ENCODE measurements at places on chromosomes 2 and 18.

GRCh38 chr18:38751211-38751610, 1185.6 kb upstream of the CELF4 start:
- DNase-seq, result no peak

DNA sequence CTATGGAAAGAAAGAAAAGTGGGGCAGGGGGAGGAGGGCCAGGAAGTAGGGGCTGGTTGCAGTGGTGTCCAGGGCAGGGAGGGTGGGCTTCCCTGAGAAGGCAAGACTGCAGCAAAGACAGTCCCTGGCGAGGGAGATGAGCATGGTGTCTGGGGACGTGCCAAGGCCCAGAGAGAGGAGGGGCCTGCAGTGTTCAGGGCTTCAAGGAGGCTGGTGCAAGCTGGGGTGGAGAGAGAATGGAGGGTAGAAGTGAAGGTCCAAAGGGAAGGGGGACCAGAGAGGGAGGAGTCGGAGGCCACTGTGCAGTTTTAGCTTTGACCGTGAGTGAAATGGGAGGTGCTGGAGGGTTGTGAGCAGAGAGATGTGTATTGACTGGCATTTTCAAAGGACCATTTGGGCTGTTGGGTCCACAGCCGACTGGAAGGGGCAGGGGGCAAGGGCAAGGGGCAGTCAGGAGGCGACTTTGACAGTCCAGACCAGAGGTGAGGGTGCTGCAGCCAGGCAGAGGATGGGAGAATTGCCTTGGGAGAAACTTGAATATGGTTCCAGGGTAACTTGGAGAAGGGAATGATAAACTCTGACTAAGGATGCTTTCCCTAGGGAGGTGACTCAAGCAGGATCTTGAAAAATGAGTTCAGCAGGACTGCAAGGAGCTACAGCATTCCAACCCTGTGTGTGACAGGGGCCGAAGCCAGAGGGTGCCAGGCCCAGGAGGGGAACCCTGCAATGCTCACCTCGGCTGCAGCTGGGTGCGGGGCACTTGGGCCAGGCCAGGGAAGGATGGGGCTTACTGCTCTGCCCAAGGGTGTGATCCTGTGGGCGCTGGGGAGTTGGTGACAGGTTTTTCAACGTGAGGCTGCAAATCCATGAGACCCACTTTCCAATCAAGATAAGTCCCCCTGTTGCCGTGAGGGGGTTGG, 177.1 kb upstream of the HAAO start:
- DNase-seq, result no peak

DNA sequence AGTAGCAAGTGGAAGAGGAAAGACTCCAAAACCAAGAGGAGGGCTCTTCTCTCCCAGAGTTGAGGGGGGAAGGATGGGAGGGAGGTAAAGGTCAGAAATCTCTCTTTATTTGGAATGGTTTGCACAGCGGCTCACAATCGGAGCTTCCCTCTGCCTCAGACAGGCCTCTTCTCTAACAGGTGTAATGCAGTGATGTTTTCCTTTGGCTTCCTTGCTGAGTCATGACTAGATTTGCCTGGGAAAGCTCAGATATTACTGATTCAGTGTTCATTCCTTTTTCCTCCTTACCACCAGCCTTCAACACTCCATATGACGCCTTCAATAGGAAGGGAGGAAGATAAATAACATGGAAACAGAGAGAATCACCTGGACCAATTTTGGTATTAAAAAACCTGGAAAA, 136.6 kb downstream of the RNF152 start:
- no peak for DNase-seq

GRCh38 chr2:219576505-219577388, 4.6 kb downstream of the INHA start:
- peak; percentile 36 for DNase-seq

DNA sequence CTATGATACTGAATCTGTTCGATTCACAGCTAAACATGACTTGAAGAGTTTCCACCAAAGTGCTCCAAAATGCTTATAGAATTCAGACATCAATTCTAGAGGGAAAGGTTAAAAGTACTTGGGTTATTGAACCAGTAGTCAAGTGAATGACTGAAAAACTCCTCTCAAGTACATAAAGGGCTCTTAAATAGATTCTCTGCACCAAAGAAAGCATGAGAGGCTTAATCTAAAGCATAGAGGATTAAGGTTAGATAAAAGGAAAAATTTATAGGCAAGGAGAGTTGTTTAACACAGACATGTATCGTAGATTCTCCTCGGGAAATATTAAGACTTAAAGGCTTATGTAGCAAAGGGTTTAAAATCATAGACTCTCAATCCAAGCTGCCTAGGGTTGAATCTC, 701.4 kb downstream of the ERBB4 start:
- DNase-seq, result no peak

GRCh38 chr18:1308686-1309085, 404.0 kb downstream of the ADCYAP1 start:
- DNase-seq, result no peak

GRCh38 chr2:8927510-8928455, 75.7 kb downstream of the MBOAT2 start:
- no peak for DNase-seq

DNA sequence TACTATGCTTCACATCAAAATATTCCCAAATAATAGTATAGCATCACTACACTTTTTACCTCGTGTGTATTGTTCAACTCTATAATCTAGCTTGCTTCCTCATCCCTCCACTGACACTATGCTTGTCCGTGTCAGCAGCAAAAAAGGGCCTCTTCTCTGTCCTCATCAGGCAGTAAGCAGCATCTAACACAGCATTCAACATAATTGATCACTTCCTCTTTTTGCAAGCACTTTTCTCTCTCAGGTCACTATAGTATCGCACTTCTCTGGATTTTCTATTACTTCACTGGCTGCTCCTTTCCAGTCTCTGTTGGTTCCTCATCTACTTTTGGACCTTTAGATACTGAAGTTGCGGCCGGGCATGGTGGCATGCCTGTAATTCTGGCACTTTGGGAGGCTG, 64.9 kb upstream of the ZSWIM2 start:
- no peak for DNase-seq

- no peak for DNase-seq
Measured at GRCh38 chr2:105410554-105410953, 11.7 kb upstream of the FHL2 start.

DNA sequence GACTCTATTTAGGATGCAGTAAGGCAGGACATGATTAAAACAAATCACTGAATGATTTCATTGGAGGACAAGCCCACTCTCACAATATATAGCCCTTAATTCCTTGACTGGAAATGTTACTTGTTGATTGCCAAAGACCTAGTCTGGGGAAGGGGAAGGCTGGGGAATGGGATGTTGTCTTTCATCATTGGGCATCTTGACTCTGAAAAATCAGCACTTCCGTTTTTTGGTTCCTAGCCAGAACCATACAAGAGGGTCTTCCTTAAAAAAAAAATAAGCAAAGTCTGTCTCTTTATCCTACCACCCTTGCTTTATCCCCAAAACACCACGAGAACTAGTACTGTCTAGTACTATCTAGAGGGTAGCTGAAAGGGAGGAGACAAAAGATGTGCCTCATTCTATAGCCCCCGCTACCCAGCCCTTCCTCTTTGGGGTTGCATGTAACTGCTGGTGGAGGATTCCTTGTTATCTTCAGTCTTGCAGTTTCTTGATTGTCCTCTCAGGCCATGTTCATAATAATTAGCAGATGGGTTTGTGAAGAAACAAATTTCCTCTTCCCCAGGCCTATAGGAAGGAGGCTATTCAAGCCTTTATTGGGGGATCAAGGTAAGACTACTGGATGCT, 55.8 kb downstream of the NEMP2 start:
- no peak for DNase-seq

DNA sequence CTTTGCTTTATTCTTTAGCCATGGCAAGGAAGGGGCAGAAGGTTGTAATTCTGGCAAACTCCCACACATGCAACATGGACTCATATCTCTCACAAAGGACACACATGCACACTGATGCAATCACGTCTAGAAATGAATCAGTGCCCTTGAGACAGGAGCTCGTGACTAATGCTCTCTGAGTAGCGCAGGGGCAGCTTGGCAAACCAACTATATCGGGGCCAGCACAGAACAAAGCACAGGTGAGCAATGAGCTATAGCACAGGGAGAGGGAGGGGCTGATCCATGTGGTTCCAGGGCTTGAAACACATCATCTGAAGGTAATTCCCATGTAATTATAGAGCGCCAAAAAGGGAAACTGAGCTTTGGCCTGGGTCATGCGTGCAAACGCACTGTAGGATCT, 165.2 kb upstream of the KLF7 start:
- no peak for DNase-seq

- DNase-seq, result no peak
Measured at GRCh38 chr2:211503856-211504255, 947.5 kb downstream of the CPS1 start.

Measured in NCI-H1694 treated with DMSO at 0.1 percent for 48 hours (cell line).